ENCODE measurements at places on chromosomes 13 and 19.

DNA sequence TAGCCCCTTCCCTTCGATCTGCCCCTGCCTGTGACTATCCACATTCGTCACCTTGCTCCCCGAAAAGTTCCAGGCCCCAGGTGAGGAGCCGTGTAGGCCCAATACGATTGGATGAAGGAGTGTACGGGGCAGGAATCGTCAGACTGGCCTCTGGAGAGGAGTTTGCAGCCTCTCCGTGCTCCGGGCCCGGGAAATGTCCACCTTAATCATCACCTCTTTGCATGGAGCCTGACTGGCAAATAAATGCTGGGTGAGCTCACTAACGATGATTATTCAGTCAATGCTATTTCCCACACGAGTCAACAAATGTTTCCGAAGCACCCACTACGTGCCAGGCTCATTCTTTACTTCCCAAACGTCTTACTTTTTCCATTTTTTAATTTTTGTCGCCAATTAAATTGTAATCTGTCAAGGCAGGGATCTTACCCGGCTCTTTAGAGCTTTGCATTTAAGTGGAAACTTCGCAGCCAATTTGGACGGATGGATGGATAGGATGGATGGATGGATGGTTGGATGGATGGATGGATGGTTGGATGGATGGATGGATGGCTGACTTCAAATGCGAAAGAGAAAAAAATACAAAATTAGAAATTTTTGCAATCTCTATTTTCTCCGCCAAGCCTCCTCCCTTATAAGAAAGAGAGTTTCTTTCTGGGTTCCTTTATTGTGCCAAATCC, 45.8 kb downstream of the TGDS start:
- DNase-seq, result no peak

DNA sequence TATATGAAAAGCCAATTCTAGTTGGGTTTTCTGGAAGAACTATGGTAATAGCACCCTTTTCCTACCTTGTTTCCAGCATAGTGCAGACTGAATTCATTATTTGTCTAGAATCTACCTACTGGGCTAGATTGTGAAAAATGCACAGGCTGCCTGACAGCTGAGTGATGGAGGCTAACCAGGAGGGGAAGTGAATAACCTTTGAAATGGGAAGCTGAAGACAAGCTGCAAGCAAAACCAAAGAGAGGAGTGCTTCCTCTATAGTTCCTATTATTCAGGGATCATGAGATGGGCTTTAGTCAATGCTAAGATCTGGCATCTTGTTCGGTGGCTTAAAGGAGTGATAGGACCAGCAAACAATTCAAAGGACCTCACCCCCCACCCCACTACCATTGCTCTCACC, 26.9 kb downstream of the MZT1 start:
- DNase-seq, result no peak

- no peak for DNase-seq
Observed at GRCh38 chr13:25286308-25286968, 850 bp downstream of the MTMR6 start.

- DNase-seq, result no peak
Observed at GRCh38 chr13:91308299-91308698, 39.2 kb upstream of the MIR17HG start.

DNA sequence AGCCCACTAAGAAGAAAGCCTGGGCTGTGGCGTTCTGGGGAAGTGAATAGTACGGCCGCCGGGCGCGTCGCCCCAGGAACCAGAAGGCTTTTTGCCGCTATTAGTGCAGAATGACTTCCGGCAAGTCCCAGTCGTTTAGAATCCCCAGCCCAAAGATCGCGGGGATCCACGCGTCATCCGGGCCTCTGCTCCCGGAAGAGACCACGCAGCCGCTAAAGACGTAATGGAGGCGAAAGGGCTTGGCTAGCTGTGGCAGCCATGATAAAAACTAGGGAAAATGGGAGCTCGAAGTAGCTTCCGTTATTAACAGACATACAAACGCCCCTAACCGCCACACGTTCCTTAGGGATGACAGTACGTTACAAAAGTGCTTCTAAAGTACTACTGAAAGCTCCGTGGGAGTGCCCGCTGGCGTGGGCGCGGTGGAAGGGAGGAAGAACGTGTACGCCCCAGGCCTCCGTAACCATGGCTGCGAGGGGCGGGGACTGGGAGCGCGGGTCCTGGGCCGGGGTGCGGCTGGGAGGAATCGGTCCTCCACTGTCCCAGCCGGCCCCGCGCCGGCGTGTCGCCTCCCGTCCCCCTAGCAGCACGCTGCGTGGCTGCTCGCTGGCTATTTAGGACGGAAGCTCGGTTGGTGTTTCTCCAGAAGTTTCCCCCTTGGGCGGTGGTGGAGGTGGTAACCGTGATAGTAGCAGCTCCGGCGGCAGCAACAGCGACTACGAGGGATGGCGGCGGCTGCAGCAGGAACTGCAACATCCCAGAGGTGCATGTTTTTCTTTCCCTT, at the start of gene SUGT1:
SUGT1 (plus strand) TSS at position 641 of the 784 bp plus-strand sequence; CDS start at position 726, 85 bp downstream.
- DNase-seq, result peak; percentile 85

Data from NCI-H2029 (cell line).